Activated CD4-positive, alpha-beta T cell treated with anti-CD3 and anti-CD28 coated beads, Interleukin-2, amount 50 U/mL, for 4 hours (primary cell): ENCODE measurements at places on chromosomes 6 and 20.

DNA sequence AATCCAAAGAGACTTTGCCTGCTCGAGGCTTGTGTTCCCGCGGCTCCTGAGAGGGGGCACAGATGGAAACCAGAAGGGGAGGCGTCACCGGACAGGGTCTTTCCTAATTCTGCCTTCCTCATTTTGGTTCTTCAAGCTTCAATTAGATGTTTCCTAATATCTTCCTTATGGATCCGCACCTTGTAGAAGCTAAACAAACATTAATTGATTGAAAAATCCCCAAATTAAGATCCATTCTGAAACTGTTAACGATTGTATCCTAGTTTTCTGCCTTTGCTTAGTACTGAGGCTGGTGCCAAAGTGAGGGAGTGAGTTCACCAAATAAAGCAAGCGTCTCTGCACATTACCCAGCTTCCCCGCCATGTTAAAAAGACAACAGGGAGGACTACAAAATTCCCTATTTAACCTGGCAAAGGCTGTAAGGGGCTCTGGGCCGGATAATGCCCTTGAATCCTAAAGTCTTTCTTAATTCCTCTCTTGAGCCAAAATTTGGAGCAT is 123.2 kb downstream of the GPX5 start:
- no peak for DNase-seq

GRCh38 chr6:122753000-122753687 is 26.4 kb upstream of the FABP7 start:
- no peak for DNase-seq

- no peak for DNase-seq
Observed at GRCh38 chr6:136563386-136564152, 13.3 kb upstream of the MAP7 start.

- no peak for DNase-seq
Observed at GRCh38 chr6:4743062-4743461, 33.1 kb upstream of the CDYL start.

GRCh38 chr6:22271081-22271480 is 25.8 kb downstream of the PRL start:
- no peak for DNase-seq

GRCh38 chr20:44442298-44443070 is 33.2 kb upstream of the TTPAL start:
- DNase-seq, result no peak

DNA sequence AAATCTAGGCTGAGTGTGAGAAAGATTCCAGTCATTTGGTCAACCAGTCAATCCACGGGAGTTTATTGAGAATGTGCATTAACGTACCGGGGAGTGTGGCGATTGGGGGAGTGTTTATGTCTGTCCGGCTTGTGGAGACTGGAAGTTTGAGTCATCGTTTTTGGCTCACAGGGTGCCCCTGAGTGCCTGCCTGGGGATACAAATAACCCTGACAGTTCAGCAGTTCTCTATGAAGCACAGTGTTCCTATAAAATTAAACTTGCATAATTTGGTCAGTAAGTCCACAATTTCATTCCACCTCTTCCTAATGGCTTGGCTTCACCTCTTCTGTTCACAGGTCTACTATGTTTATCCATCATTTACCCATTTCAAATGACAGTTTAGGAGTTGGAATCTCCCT is 72.6 kb upstream of the PLEKHG1 start:
- no peak for DNase-seq

- no peak for DNase-seq
Observed at GRCh38 chr6:34201455-34202107, 35.1 kb upstream of the HMGA1 start.

GRCh38 chr20:57275813-57276212 is 9.4 kb upstream of the BMP7 start:
- no peak for DNase-seq

GRCh38 chr20:35902545-35902941 is 51.8 kb downstream of the SCAND1 start:
- no peak for DNase-seq

- no peak for DNase-seq
Observed at GRCh38 chr6:126040826-126041225, 54.5 kb downstream of the TRMT11 start.

GRCh38 chr6:121917834-121918559 is 481.5 kb upstream of the HSF2 start:
- no peak for DNase-seq
